A549 treated with GW870086 at 1 μM for 4 hours (cell line): ENCODE measurements at places on chromosomes 4 and X. TPM values are rescaled to one million over a fixed set of nuclear protein-coding genes. Genes with fewer than 3 reads are reported as not detected.

IL1RAPL1 gene
- total RNA-seq: not detected in 5 replicates

C4orf50 gene
- total RNA-seq: not detected in 5 replicates

MGARP gene
- total RNA-seq: 0.34 to 0.70 TPM (median 0.57 TPM) in 5 replicates

SYTL5 gene
- total RNA-seq: 0.24 to 0.46 TPM (median 0.38 TPM) in 5 replicates
